ENCODE measurements at places on chromosomes 11 and 22.

DNA sequence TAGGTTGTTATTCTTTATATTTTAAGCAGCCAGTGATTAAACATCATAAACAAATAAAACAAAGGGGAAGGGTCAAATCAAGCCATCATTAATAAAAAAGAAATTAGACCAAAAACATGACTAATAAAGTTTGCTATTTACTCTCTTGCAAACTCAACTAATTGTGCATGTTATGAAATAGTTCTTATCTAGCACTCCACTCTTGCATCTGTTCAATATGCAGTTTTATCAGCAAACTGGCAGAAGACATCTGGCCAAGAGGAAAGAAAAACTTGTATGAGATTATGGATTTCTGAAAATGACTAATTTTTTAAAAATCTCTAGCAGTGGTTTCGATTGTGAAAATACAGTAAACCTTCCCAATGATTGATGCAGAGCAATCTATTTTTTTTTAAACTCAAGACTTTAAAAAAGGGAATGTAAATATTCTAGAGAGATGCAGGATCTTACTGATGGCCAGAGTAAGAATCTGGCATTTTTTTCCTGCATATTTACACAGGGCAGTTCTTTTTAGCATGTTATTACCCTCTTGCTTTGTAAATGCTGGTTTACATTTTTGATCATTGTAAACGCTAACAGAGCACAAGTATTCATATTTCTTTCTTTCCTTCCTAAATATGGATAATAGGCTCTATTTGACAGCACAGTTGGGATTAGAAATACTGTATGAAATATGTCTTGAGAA, 83.3 kb downstream of the GRIA4 start:
- DNase-seq = no peak

DNA sequence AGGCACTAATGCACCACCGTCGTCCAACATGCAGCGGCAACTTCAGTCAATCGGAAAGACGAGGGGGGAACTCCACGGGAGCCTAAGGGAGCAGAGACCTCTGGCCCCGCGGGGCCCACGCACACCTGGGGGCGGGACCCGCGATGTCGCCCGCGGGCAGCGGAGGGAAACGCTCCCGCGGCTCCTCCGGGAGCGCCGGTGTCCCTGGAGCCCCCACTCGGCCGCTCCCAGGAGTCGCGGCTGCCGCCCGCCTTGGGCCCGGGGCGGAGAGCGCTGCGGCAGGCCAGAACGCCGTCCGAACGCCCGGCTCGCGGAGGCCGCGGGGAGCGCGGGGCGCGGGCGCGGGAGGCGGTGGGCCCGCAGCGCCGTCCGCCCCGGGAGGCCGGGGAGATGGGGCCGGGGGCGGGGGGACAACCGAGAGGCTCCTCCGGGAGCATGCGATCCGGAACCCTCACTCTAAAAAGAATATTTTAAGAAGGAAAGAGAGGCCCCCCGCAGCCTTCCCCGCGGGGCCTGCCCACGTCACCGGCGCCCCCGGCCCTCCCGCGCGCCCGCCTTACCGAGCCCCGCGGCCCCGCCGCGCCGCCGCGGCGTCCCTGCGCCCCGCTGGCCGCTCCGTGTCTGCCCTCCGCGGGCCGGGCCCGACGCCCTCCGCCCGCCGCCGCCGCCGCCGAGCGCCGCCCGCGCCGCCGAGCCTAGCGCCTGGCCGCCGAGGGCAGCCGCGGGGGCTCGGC, 86.6 kb upstream of the ARHGAP32 start:
- DNase-seq = no peak

- DNase-seq = no peak
These were observed 237.8 kb downstream of the TTC28 start for GRCh38 chr22:28441720-28442263.

DNA sequence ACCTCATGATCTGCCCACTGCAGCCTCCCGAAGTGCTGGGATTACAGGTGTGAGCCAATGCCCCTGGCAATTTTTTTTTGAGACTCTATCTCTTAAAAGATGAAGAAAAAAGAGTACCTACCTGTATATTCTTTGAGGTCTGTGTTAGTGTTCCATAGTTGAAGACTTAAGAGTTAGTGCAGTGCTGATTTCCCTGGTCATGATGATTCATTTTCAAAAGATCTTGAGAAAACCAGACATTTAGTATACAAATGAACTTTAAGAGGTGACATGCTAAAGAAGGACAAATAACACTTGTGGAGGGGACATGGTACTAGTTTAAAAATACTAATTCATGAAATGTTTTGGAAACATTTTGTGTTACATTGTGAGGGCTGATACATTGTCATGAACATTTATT, 17.7 kb downstream of the CBL start:
- DNase-seq = no peak

DNA sequence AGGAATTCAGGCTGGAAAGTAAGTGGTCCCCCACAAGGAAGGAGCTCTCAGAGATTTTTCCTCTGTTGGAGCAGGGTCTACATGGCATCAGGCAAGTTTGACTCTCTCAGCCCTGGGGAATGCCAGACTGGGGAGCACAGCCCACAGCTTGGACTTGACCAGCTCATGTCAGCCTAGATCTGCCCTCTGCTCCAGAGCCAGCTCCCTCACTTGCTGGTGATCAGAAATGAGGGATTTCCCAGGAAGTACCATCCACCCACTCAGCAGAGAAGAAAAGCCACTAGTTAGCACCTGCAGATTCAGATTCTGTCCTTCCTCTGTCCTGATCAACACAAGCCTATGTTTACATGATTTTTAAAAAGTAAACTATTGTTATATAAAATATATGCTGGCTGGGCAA, 13.0 kb downstream of the TALDO1 start:
- no peak for DNase-seq

DNA sequence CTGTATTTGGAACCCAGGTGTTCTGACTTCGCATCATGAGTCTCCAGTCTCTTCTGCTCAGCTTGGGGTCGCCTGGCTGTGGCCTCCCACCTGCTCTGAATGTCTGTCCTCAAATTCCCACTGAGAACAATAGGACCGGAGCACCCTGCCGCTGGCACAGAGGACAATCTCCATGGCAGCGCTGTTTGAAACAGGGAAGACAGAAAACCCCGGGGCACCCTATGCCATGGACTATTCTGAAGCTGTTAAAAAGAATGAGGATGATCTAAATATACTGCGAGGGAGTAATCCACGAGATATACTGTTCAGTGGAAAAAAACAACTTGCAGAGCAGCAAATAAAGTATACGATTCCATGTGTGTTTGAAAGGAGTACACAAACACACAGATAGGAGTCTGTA, 415.6 kb upstream of the NARS2 start:
- no peak for DNase-seq

- DNase-seq = no peak
These were observed 1.8 kb downstream of the KCNK7 start for GRCh38 chr11:65593518-65594414.

DNA sequence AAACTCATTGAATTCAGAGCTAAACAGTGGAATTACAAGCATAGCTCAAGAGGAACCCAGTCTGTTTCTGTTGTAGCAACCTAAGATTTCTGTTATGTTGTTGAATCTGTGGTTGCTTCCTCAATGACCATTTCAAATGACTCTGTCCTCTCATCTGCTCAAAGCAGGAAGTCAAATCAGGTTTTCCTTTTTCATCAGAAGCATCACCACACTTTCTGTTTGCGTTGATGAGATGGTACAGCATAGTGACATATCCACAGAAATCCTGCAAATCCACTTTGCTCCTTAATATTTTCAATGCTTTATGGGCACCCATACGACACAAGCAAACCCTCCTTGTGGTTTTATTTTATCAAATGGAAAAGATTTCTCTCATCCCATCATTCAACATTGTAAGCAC, 12.6 kb upstream of the UCP2 start:
- no peak for DNase-seq

GRCh38 chr11:72327606-72328005, 83.6 kb upstream of the PHOX2A start:
- no peak for DNase-seq

DNA sequence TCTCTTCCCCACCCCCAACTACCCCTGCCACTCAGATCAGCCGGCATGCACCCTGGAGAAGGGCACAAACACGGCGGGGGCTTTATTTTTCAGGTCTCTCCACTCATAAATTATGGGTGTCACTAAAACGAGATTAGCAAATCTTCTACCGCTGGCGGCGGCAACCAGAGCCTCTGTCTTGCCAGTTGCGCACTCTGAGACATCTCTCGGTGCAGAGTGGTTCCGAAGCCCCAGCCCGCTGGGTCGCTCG, 125.3 kb upstream of the C11orf58 start:
- DNase-seq = no peak

- DNase-seq = no peak
These were observed 407.3 kb downstream of the TMEM135 start for GRCh38 chr11:87444993-87445392.

GRCh38 chr11:122597511-122597910, 58.0 kb upstream of the UBASH3B start:
- DNase-seq = no peak

- no peak for DNase-seq
These were observed 36.1 kb upstream of the OR8B8 start for GRCh38 chr11:124481365-124482323.

DNA sequence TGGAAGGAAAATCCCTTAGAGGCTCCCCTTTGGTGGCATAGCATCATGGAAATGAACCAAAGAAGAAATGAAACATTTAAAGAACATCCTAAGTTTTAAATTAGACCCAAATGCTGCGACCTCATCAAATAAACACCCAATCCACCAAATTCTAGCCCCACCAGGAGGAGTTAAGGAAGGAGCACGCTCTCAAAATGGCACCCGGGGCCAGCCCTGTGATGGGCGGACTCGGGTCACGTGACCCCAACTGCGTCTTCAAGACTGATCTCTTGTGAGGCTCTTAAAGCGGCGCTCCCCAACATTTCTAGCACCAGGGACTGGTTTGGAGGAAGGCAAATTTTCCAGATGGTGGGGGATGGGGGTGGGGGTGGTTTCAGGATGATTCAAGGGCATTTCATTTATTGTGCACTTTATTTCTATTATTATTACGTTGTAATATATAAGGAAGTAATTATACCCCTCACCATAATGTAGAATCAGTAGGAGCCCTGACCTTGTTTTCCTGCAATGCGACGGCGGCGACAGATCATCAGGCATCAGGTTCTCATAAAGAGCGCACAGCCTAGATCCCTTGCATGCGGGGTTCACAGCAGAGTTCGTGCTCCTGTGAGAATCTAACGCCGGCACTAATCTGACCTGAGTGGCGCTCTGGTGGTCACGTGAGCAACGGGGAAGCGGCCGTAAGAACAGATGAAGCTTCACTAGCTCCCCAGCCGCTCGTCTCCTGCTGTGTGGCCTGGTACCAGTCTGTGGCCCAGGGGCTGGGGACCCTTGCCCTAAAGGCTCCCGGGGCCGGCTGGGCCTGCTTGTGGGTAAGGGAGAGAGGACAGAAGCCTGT, 90.6 kb upstream of the SLC22A12 start:
- DNase-seq = no peak

DNA sequence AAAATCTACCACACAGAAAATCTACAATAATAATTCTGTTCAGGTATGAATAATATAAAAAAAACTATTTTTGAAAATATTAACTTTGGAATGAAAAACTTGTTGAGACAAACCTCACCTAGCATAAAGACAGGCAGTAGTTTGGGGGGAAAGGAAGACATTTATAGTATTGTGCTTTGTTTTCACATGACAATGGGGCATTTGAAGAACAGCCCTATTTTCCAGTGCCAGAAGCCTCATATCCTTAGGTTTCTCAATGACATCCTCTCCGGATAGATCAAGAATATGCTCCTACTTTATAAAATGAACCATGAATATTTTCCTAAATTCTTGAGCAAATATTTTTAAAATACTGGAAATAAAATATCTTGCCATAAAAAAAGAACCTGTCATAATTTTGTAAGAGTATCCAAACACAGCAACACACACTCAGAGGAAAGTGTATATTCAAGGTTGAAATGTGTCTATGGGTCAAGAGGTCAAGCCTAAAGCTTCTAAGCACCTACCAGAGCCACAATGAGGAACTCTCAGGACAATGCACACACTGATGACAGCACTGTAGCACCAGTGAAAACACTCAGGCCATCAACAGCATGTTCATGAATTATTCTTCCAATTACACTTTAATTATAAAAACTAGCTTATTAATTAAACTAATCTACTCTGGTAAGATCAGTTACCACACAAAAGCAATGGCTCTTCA, 68.7 kb downstream of the MRTFA start:
- no peak for DNase-seq

DNA sequence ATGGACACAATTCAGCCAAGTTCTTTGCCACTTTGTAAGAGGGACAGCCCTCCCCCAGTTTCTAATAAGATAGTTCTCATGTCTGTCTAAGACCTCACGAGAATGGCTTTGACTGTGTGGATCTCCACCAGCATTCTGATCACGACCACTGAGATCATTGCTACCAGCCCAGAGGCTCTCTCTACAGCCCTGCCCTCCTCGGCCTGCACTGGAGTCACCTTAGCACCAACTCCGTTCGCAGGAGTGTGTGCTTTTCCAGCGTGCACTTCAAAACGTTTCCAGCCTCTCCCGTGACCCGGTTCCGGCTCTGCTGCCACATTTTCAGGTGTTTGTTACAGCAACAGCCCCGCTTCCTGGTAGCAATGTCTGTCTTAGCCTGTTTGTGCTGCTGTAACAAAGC, 26.2 kb downstream of the TSPAN32 start:
- no peak for DNase-seq

DNA sequence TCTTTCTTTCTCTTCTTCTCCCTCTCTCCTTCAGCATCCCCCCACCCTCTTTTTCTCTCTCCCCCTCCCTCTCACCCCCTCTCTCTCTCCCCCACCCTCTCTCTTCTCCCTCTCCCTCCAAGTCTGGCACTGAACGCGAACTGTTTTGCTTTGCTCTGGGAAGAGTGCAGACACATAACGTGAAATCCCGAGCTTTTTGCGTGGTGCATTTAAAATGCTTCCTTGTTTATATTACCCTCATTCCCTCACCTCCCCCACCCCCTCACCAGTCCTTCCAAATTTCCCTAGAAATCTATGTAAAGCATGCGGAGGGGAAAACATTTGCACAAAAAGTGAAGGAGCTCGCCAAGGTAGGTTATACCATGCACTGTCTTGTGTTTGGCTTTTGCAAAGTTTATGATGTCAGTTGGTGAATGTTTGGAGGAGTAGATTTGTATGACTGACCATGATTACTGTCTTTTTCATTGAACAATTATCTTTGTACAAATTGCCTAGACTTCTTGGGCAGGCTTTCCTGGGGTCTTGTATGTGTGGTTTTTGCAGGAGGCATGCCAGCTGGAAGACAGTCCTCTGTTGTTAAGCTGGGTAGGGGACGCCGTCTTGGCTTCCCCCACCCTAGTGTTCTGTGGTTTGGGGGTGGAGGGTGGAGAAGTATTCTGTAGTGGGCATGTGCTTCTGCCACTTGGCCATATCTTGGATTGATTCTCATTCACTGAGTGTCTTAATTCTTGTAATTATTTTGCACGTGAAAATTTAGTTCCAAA, 123.7 kb upstream of the HSD17B12 start:
- no peak for DNase-seq

GRCh38 chr11:57458410-57459163, 1.7 kb upstream of the RTN4RL2 start:
- no peak for DNase-seq

All from activated CD4-positive, CD25-positive, alpha-beta regulatory T cell treated with anti-CD3 and anti-CD28 coated beads, Interleukin-2, amount 50 U/mL, for 16 hours (primary cell).